ENCODE measurements at places on chromosomes 3 and 15. TPM values are rescaled to one million over a fixed set of nuclear protein-coding genes. Genes with fewer than 3 reads are reported as not detected.

Gene CHSY1
- 24.8 TPM for total RNA-seq

GRCh38 chr15:59830098-59830497, 141.0 kb upstream of the BNIP2 start:
- H3K4me1 ChIP-seq = no peaks in the 10 kb centered on the region
- H3K36me3 ChIP-seq = no peaks in the 10 kb centered on the region
- peaks cover 4% of the 10 kb centered on the region for H3K27me3 ChIP-seq
- H3K27ac ChIP-seq = no peak overlapping the region
- H3K4me3 ChIP-seq = no peak overlapping the region
- DNase-seq = no peak

- H3K4me3 ChIP-seq = no peak overlapping the region
- no peaks in the 10 kb centered on the region for H3K4me1 ChIP-seq
- H3K27me3 ChIP-seq = no peaks in the 10 kb centered on the region
- no peak overlapping the region for H3K27ac ChIP-seq
- peak; percentile 3 for DNase-seq
These were observed 91.1 kb downstream of the MSL2 start for GRCh38 chr3:136105044-136105443.

- no peak for DNase-seq
- H3K4me1 ChIP-seq = no peaks in the 10 kb centered on the region
- H3K36me3 ChIP-seq = no peaks in the 10 kb centered on the region
- H3K27me3 ChIP-seq = no peaks in the 10 kb centered on the region
- H3K27ac ChIP-seq = no peak overlapping the region
- no peak overlapping the region for H3K4me3 ChIP-seq
These were observed 292.9 kb upstream of the RORA start for GRCh38 chr15:61521953-61522352.

- no peaks in the 10 kb centered on the region for H3K27me3 ChIP-seq
- peaks cover 3% of the 10 kb centered on the region for H3K4me1 ChIP-seq
- peak; percentile 67 for DNase-seq
- peak overlapping the region; percentile 23 for H3K4me3 ChIP-seq
- H3K36me3 ChIP-seq = peaks cover 3% of the 10 kb centered on the region
These were observed 14.4 kb downstream of the ATP13A3 start for GRCh38 chr3:194472290-194472920.

GRCh38 chr3:142915636-142916035, 26.8 kb upstream of the PCOLCE2 start:
- DNase-seq = no peak
- H3K27me3 ChIP-seq = peaks cover 8% of the 10 kb centered on the region
- no peaks in the 10 kb centered on the region for H3K36me3 ChIP-seq
- no peak overlapping the region for H3K27ac ChIP-seq
- H3K4me3 ChIP-seq = no peak overlapping the region

Gene C15orf39
- 19.5 TPM for total RNA-seq

GRCh38 chr3:49805367-49805782, 2.3 kb downstream of the INKA1 start:
- no peaks in the 10 kb centered on the region for H3K27me3 ChIP-seq
- peak overlapping the region; percentile 33 for H3K27ac ChIP-seq
- H3K4me3 ChIP-seq = no peak overlapping the region
- peaks cover 41% of the 10 kb centered on the region for H3K4me1 ChIP-seq
- H3K36me3 ChIP-seq = peaks cover 14% of the 10 kb centered on the region
- DNase-seq = no peak

DNA sequence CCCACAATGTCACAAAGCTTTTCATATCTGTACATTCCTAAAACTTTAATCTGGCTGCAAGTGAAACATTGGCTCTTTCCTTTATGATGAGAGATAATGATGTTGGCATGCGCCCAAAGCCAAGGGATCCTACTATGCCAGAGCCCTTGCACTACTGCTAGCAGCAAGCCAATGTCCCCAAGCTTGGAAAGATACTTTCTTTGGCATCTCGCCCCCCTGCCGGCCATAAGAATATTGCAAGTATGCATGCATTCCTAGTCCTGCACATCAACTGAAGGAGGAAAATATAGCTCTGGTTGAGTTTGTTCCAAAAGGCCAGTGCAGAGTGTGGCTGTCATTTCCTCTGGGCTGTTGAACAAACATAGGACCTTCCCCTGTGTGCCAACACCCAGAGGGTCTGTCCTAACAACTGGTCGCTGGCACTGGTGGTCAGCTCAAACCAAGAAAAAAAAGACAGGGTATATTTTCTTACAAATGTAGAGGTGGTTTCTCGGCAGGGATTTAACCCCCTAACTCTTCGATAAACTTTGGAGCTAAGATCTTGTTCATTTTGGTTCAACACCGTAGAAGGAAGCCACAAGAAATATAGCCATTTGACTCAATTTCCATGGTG, 120.9 kb upstream of the ZBED2 start:
- DNase-seq = no peak
- no peak overlapping the region for H3K4me3 ChIP-seq
- H3K36me3 ChIP-seq = peaks cover 34% of the 10 kb centered on the region
- H3K27me3 ChIP-seq = no peaks in the 10 kb centered on the region
- H3K27ac ChIP-seq = no peak overlapping the region

DNA sequence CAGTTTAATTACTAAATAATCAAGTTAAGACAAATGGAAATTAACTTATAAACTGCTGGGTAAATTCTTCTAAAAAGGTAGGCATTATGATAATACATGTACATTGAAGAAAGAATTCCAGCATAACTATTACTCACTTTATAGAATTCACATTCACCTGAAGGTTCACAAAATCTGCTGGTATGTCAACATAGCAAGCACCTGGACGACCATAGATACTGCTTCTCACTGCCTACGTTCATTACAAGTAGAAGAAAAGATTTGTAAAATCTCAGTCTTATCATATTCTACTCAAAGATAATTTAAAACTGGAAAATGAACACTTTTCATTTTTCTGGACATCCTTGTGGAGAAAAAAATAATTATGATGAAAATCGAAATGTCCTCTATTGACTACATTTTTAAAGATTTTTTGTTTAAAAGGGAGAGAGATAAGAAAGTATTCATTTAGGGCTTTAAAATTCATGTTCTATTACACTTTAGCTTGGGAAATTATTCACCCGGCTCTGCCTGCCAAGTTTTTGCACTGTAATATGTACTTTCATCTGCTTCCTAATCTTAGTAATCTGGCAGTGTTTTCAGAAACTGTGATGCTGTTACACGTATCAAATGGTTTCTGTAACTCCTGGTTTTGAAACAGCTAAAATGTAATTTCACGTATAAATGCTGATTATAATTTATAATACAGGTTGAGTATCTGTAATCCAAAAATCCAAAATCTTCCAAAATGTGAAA, 16.1 kb downstream of the HACL1 start:
- no peaks in the 10 kb centered on the region for H3K4me1 ChIP-seq
- H3K27ac ChIP-seq = no peak overlapping the region
- no peak overlapping the region for H3K4me3 ChIP-seq
- no peaks in the 10 kb centered on the region for H3K27me3 ChIP-seq
- no peak for DNase-seq
- H3K36me3 ChIP-seq = peaks cover 76% of the 10 kb centered on the region

DNA sequence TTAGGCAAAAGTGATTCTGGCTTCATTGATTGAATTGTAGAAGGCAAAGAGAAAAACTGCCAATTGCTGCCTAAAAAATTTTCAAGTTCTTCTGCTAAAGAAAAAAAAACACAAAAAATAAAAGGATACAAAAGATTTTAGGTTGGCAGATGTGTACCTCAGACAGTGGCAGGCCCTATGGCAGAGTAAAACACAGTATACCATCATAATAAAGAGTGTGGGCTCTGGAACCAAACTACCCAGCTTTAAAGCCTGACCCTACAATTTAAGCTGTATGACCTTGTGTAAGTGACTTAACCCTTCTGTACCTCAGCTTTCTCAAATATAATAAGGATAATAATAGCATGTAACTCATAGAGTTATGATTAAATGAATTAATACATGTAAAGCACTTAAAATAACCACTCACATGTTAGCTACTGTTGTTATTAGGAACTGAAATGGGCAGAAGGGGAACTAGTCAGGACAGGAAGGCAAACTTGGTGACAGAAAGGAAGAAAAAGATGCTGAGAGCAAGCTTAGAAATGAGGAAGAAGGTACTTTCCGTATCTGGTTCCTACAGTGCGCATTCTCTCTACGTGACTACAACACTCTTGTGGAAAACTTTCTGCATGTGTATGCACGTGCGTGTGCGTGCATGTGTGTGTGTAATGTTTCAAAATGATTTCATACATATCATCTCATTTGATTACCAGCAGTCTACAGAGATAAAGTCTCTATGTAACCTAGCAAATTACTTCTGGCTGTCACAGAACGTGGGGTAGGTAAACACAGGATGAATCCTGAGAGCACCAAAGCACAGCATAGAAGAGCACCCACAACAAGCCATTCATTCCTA, 13.6 kb upstream of the GATM start:
- no peak overlapping the region for H3K27ac ChIP-seq
- H3K27me3 ChIP-seq = peaks cover 15% of the 10 kb centered on the region
- H3K36me3 ChIP-seq = no peaks in the 10 kb centered on the region

- peak overlapping the region; percentile 87 for H3K27ac ChIP-seq
- peaks cover 16% of the 10 kb centered on the region for H3K36me3 ChIP-seq
- H3K27me3 ChIP-seq = no peaks in the 10 kb centered on the region
- peaks cover 41% of the 10 kb centered on the region for H3K4me1 ChIP-seq
- peak overlapping the region; percentile 76 for H3K4me3 ChIP-seq
These were observed 8.4 kb downstream of the MFGE8 start for GRCh38 chr15:88904624-88905327.

DNA sequence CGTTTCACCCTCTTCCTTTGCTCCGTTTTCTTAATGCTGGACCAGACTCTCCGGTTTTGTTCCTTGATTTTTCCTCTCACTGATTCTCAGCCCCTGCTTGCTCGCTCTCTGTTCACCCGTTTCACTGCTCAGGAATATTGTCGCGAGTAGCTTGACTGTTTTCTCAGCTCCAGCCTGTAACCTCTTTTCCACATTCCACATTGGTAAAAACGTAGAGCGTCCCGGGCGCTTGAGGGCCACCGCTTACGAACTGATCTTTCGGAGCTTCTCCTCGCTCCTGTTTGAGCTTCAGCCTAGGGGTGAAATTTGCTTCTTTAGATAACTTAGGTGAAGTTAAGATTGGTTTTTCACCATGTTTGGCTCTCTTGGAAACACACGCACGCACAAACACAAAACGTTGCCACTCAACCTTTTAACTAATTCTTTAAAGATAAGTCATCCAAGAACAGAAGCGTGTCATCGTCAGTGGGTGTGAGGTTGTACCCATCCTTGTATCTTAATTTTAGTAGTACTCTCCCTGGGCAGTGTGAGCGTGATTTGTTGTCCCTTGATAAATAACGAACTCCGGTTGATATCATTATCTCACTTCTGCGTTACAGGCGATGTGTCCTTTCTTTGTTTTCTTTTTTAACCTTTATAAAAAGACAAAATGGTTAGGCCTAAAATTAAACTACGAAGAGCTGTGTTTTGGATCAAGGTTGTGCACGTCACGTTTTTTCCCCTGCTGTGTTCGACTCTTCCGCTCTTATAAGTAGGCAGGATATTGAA, 1.0 kb downstream of the PAK2 start:
- no peaks in the 10 kb centered on the region for H3K27me3 ChIP-seq
- peaks cover 21% of the 10 kb centered on the region for H3K4me1 ChIP-seq
- DNase-seq = peak; percentile 6
- H3K27ac ChIP-seq = peak overlapping the region; percentile 95

DNA sequence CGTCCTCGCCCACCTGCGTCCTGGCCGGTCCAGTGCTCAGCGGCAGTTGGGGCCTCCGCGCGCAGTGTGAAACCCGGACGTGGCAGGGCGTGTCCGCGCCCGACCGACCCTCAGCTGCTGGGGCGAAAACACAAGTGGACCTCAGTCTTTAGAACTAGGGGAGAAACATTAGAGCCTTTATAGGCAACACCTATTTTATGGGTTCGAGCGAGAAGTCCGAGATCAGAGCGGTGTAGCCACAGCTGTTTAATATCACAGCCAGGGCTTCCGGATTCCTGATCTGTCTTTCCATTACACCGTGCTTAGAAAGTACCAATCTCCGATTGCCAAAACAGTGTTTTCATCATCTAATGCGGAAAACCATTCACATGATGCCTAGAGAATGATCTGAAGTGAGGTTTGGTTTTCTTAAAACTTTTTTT, 506 bp downstream of the RAD51 start:
- no peaks in the 10 kb centered on the region for H3K27me3 ChIP-seq
- H3K36me3 ChIP-seq = peaks cover 8% of the 10 kb centered on the region
- peaks cover 13% of the 10 kb centered on the region for H3K4me1 ChIP-seq
- H3K4me3 ChIP-seq = peak overlapping the region; percentile 99
- peak overlapping the region; percentile 98 for H3K27ac ChIP-seq

DNA sequence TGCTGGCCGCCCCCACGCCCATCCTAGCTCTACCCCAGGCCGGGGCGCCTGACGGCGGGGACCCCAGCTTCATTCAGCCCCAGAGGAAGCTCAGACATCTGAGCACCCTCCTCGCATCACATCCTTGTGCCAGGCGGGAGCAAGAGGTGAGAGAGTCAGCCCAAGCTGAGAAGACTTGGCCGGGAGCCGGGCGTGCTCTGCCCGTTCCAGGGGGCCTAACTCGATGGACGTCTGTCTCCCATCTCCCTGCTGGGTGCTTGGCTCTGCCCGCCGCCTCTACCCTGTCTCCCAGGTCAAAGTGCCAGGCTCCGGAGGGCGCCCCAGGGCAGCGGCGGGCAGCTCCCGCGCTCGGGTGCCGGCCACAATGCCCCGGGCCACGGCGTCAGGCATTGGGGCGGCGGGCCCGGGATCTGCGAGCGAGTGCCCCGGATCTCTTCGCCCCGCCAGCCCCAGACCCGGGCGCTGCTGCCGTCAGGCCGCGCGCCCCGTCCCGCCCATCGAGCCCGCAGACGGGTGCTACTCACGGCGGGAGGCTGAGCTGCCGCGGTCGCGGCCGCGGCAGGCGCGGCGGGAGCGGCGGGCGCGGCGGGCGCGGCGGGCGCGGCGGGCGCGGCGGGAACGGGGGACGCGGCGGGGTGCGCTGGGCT, 388 bp downstream of the DAPK2 start:
- H3K27me3 ChIP-seq = peaks cover 10% of the 10 kb centered on the region
- no peak for DNase-seq

Gene ITGA11
- not detected for total RNA-seq

Gene FOXB1
- total RNA-seq = 4.0 TPM

DNA sequence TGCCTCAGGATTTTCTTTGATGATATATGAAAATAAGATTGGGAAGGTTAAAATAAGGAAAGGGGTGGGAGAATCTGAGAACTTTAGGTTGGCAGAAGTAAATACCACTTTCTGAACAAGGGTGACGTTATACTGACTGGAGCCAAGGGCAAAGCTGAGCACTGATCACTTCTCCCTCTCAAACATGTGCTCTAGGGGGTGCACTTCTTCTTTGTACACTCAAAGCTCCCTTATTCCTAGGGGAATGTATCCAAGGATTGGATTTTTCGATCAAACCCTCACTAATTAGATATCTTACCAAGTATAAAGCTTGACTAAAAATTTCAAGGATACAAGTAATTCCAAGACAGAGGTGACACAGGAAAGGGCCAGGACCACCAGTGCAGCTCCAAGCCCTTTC, 243.9 kb upstream of the UMPS start:
- no peak overlapping the region for H3K27ac ChIP-seq
- H3K4me1 ChIP-seq = no peaks in the 10 kb centered on the region
- H3K36me3 ChIP-seq = no peaks in the 10 kb centered on the region

Gene RASL12
- not detected for total RNA-seq

- H3K4me1 ChIP-seq = no peaks in the 10 kb centered on the region
- H3K27ac ChIP-seq = no peak overlapping the region
- no peaks in the 10 kb centered on the region for H3K36me3 ChIP-seq
These were observed 165.0 kb downstream of the ABHD5 start for GRCh38 chr3:43855674-43856299.
